ENCODE measurements at places on chromosomes 5 and 9.

DNA sequence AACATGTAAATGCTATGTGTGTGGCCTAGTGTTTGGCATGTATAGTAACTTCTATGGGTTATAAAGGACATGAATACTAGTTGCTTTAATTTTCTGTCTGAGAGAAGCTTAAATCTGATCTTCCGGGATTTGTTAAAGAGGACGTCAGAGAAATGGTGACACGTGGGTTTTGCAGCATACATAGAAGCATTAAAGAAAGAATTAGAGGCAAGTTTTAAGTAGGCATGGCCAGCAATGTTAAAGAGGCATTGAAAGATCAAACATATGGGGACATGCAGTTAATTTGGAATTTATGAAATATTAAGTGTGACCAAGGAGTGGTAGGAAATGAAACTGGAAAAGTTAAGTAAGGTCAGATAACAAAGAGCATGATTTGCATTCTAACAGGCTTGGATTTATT lies 311.4 kb upstream of the RIOK2 start:
- DNase-seq, result no peak

DNA sequence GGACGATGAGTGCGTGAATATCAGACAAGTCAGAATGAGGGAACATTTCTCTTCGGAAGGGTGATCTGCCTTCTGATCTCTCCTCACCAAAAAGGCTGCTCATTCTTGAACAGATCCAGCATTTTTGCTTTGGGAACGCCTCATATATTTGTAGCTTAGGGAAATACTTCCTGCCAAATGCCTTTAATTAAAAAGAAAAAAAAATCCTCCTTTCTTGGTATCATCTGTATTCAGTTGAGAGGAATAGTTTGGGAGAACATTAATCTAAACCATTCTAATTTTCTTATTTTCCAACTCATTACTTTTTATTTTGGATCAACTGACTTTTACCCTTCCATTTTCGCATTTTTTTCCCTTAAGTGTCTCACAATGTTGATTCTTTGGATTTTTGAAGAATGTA lies 163.4 kb downstream of the SNX18 start:
- no peak for DNase-seq

- DNase-seq, result no peak
Measured at GRCh38 chr5:147407094-147407681, 102.7 kb downstream of the DPYSL3 start.

DNA sequence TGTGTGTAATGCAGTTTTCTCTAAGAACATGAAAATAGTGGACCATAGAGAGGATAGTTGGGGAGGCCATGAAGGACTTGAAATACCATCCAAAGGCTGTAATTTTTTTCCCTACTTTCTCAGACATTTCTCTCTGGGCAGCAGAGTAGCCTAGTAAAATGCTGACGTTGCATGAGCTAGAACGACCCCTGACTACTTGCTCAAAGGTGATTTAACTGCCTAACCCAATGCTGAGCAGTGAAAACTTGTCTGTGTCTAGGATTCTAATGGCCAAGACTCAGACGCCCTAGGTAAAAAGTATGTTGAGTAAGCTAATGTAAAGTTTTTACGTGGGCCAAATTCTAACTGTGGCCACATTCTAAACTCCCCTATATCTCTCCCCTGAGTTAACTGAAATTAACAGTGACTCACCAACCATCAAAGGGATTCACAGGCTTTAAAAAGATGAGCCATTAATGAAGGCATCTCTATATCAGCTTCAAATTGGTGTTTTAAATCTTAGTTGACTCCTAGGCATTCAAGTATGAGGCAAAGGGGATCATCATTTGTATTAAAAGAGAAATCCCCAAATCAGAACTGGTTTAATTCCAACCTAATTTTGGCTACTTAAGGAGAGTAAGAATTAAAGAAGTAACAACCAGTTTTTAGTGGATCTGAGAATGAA lies 121.0 kb upstream of the GAS1 start:
- no peak for DNase-seq

- DNase-seq, result no peak
Measured at GRCh38 chr5:55036477-55036876, 12.4 kb downstream of the GZMK start.

DNA sequence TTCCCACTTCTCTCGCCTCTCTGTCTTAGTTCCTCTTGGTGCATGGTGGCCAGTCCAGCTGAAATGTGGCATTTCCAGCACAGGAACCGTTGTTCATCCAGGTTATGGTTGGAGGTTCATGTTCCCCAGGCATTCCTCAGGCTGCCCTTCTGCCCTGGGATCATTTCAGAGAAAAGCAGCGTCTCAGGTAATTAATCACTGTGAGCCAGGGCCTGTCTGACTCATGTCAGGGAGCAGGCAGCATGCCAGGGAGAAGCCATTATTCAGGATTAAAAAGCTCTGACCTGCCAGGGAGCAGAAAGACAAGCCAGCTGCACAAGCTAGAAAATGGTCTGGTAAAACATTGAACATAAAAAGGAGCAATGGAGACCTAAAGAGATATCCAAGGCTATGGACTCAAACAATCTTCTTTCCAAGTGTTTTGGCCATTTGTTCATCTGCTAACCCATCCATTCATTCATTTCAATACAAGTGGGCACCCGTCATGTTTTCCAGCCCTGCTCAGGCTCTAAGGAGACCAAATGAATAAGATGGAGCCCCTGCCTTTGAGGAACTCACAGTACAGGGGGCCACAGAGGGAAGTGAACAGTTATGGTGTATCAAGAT lies 241.4 kb downstream of the DRD1 start:
- DNase-seq, result no peak

DNA sequence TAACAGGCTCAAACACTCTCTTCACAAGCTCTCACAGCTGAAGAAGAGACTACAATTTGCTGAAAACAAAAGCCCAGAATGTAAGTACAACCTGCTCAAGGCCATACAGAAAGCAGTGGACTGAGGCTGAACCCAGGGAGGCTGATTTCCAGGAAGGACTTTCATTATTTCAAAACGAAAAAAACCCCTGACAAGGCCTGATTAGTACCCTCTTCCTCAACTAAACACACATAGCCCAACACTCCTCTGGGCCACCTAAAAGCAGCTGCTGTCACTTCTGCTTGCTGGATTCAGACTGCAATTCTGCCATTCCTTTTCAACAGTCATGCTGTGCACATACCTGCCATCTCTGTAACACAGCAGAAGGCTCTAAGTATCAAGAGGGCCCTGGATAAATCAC lies 18.2 kb downstream of the NRG2 start:
- DNase-seq, result no peak

GRCh38 chr5:75239681-75240080 lies 3.0 kb upstream of the ANKRD31 start:
- DNase-seq, result no peak

GRCh38 chr5:110547495-110547894 lies 179.0 kb downstream of the TMEM232 start:
- DNase-seq, result no peak

- DNase-seq, result no peak
Measured at GRCh38 chr5:36180556-36181350, 28.8 kb downstream of the SKP2 start.

- DNase-seq, result no peak
Measured at GRCh38 chr9:136707849-136708517, 4.4 kb upstream of the DIPK1B start.

DNA sequence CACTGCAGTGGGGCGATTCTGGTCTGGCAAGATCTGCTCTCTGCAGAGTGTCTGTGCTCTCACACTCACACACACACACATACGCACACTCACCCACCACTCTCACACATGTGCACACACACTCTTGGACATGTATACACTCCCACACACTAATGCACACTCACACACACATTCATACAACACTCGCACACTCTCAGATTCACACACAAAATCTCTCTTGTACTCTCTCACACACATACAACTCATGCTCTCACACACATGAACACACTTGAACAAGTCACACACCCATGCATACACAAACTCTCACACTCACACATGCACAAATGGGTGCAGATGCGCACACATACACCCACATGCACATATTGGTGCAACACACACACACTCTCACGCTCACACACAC lies 31.7 kb downstream of the TMEM174 start:
- DNase-seq, result no peak

DNA sequence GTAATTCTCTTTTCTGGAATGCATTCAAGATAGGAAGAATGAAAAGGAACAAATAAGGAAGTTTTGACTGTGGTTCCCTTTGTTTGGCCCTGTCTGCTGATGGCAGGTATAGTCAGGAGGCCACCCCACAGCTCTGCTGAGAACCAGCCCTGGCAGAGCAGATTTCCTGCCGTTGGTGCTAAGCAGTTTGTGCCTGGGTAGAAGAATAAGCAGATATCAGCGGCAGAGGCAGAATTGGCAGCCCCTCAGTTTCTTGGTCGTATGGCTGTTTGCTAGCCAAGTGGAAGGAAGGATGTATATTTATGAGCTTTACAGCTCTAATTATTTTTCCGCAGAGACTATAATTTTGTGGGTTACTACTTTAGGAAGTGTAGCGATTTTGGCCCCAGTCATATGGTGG lies 310.2 kb upstream of the RFX3 start:
- no peak for DNase-seq

- DNase-seq, result no peak
Measured at GRCh38 chr5:96876292-96876850, at the start of gene ERAP2. ERAP2 (plus strand) TSS chr5:96876500; CDS start chr5:96879686, 3,186 bp downstream.

GRCh38 chr9:124370896-124371582 lies 44.2 kb downstream of the PSMB7 start:
- DNase-seq, result no peak

DNA sequence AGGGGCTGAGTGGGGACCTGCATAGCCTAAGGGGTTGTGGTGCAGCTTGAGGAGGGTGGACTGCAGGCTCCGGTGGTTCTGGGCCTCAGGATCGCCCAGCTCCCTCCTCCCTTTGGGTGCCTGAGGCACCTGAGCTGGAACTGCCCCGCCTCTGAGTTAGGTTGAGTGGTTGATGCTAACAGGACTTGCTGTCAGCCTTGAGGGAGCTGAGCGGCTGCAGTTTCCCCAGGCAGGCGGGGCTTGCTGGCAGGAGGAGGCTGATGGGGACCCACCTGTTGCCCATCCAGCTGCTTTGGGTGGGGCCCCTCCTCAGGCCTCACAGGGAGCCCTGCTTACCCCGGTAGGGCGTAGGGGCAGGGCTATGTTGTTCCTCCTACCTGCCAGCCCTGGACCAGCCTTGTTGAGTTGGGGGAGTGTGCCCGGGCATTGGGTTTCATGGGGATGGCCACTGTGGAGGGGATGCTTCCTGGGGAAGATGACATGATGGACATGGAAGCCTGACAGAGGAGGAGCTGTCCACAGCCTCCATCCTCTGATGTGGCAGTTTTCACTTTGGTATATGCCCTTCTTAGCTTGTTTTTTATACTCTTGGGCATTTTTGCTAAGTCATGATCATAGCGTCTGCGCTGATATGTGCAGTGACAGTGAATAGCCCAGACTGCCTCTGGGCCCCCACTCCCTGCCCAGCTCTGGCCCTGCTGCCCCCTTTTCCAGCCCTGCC lies 14.3 kb downstream of the WNK2 start:
- no peak for DNase-seq

DNA sequence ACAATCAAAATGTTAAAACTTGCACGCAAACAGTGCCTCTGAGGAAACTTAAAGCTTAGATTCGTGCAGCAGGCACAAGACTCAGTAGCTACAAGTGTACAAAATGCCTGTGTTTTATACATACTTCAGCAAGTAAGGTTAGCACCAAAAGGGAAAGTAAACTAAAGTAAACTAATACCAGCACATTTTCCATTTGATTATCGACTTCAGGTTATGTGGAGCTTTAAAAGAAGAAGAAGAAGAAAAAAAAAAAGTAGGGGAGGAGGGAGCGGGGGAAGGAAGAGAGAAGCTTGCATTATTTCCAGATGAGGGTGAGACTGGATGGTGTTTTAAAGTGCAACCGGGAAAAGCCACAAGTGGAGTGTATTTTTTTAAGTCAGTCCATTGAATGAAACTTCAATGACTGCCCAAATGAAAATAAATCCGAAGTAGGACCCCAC lies 596 bp upstream of the ADAMTS6 start:
- DNase-seq, result no peak

DNA sequence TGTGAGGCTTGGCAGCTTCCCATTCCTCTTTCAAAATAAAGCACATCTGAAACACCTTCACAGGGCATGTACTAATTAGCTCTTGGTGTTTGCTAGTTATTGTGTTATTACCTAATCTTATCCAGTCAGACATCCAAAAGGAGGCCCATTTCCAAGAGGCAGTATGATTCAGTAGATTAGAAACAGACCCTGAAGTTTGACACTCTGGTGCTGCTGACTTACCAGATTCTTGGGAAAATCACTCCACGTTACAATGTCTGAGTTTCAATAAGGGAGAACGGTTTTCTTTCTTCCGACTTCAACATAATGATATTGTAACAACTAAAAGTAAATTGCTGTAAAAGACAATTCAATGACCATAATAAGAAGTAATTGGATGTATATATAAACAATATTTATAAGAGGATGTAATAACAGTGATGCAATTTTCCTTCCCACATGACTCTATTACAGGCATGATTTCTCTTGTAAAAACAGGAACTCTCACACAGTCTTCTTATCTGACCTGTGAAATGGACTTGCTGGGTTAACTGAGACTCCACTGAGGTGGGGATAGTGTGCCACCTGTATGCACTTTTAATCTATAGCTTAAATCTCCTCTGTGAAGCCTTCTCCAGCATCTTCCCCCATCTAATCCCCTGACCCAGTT lies 181.3 kb upstream of the ELL2 start:
- no peak for DNase-seq

GRCh38 chr5:141915881-141916336 lies 7.8 kb upstream of the DELE1 start:
- DNase-seq, result no peak

GRCh38 chr9:5813824-5814223 lies 19.1 kb downstream of the ERMP1 start:
- DNase-seq, result no peak

DNA sequence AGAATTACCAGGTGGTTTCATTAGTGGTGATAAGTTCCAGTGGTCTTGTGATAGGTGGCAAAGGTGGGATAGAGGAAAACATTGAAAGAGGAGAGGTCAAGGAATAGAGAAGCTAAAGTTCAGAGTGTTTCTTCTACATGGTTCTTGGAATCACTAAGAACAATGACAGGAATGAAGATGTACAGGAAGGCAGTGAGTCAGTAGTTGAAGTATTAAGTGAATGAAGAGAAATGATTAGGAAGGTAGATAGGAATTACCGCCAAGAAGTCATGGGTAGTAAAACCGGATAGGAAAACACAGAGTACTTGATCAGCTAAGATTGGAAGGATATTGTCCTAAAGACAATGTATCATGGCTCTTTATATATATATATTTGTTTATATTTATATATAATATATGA lies 37.9 kb upstream of the RASA1 start:
- DNase-seq, result no peak

GRCh38 chr9:32698706-32699277 lies 63.3 kb upstream of the TAF1L start:
- DNase-seq, result no peak

DNA sequence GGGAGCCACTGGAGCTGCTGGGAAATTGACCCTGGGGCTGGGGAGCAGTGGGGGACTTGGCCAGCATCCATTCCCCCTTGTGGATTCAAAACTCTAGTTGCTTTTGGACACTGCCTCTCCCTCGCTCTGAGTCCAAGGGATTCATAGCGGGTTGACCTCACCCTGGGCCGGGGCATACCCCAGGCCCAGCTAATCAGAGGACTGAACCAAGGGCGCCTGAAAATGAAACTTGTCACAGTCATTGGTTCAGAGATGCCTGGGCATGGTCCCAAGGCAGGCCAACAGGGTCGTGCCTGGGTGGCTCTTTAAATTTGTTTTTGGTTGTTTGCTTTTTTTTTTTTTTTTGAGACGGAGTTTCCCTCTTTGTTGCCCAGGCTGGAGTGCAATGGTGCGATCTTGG lies 22.6 kb downstream of the STK10 start:
- no peak for DNase-seq
